ENCODE measurements at places on chromosomes 7 and 10.

DNA sequence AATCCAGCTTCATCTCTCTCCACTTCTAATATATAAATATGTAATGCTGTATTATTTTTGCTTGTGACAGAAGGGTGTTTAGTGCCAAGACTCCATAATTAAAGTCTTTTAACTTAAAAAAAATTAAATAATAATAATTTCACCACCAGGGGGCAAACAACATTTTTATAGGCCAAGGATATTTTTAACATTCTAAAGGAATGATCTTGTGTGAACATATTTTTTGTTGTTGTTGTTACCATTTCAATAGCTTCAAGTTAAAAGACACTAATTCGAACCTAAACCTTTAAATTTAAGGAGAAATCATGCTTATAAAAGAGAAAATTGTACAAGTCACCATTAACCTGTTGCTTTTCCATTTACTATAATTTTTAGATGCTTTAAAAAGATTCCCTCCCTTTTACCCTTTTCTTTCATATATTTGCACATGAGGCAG, 7.5 kb upstream of the DNAJC1 start:
- peak; percentile 13 for DNase-seq

DNA sequence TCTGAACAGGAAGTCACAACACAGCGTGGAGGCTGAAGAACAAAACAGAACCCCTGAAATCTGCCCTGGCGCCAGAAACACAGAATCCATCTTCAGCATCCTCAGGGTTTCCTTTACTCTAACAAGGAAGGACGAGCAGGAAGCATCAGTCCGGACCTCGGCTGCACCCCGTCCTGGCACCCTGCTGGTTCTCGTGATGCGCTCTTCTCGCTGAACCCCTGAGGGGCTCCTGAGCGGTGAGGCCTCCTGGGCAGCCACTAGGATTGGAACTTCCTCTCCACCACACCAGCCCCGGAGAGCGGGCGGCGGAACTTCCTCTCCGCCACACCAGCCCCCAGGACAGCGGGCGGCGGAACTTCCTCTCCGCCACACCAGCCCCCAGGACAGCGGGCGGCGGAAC, 461.9 kb downstream of the PTPRN2 start:
- no peak for DNase-seq

GRCh38 chr10:56715262-56715661, 354.2 kb upstream of the ZWINT start:
- no peak for DNase-seq

DNA sequence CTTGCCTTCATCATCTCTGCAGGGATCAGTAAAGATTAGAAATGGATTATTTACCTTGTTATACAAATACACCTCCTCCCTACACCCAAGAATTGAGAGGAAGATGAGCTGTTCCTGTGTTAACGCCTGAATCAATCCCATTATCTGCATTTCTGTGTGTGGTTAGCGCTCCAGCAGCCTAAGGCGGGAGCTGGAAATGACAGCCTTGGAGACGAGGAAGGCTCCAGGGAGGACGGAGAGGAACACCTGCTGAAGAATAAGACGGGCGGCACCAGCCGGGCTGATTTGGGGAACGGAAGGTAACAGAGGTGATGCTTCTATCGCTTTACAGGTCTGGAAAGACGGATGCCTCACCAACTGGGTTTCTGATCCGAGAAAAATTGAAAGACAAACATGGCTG, 34.2 kb upstream of the DDC start:
- no peak for DNase-seq

- no peak for DNase-seq
These were observed 250.2 kb downstream of the DPP6 start for GRCh38 chr7:154302380-154302779.

- peak; percentile 57 for DNase-seq
These were observed 26.2 kb upstream of the FRMD4A start for GRCh38 chr10:14356921-14357320.

GRCh38 chr7:100044718-100045117, 4.9 kb upstream of the ZSCAN21 start:
- no peak for DNase-seq

GRCh38 chr10:22550732-22551131, 163.6 kb downstream of the PIP4K2A start:
- DNase-seq, result no peak

GRCh38 chr7:39958038-39958437, 8.0 kb downstream of the CDK13 start:
- DNase-seq, result no peak

DNA sequence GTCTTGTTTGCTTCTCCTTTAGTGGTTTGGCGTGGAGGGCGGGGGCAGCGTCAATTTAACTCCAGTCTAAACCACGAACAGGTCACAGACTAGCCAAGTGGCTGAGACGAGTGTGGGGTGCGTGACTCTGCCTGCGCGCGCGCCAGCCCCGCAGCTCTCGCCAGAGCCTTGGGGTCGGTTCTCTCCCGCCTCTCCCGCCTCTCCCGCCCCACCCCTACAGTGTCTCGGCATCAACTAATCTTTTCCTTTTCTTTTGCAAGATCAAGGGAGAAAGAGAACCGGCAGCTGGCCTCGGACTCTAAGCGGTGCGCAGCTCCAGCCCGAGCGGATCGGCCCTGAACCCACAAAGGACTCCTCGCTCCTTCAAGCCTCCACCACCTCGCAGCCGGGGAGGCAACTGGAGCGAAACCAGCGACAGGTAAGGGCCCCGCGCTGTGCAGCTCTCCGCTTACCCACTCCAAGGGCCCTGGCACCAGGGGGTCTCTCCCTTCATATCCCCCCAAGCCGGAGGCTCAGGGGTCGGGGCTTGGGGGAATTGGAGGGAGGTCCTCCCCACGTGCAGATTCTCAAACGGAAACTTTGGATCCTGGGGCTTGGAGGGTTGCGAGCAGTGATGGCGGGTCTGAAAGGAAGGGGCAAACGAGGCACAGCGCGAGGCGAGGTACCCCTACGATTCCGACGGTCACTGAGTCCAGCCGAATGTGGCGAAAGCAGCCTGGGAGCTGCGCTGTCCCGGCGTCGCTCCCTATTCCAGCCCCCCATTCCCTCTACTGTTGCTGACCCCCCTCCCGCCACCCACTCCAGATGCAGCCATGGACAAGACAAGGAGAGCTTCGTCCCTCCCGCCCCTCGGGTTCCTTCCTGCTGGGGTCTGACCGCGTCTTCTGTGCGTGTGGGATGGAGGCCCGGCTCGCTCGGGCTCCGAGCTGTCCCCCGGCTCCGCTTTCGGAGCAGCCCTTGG, 829 bp downstream of the CHRM2 start:
- no peak for DNase-seq

DNA sequence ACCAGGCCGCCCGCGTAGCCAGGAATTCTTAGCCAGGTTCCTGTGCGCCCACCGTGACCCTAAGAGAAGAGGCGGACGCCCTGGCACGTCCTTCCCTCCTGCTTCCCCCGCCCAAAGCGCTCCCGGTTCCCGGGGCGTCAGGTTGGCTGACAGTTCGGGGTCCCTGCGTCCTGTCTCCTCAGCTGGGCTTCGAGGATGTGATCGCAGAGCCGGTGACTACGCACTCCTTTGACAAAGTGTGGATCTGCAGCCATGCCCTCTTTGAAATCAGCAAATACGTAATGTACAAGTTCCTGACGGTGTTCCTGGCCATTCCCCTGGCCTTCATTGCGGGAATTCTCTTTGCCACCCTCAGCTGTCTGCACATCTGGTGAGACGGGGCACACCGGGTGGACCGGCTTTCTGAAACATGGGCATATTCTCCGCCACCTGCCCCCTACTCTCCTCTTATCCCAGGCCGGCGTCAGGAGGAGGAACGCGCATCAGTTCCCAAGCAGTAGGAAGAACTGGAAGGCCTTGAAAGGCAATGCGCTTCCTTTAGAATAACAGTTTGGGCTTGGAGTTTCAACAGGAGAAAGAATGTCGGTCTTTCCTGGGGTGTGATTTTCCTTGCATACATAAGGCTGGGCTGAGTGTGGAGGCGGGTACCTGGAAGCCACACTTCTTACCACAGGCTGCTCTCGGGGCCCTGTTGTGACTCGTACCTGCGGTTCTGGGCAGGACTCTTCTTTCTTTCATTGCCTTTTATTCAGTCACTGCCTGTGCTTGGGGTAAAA, 728 bp downstream of the CAV2 start:
- peak; percentile 93 for DNase-seq

DNA sequence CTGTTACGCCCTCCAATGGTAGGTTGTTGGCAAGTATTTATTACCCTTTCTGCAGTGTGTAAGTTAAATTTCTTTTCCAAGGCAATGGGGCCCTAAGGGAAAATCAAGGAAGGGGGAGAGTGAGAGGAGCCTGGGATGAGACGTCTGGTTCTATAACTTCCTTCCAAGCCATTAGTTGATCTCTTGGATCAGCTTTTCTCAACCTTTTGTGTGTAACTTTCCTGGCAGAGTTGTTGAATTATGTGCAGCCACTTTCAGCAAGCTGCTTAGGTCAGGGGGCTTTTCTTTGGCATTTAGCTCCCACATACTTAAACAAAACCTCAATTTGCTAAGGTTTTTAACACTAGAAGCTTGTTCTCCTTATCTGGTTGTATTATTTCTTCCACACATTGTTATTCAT, 127.1 kb downstream of the NXPH1 start:
- no peak for DNase-seq

GRCh38 chr7:78765943-78766729, 687.3 kb downstream of the MAGI2 start:
- DNase-seq, result no peak

DNA sequence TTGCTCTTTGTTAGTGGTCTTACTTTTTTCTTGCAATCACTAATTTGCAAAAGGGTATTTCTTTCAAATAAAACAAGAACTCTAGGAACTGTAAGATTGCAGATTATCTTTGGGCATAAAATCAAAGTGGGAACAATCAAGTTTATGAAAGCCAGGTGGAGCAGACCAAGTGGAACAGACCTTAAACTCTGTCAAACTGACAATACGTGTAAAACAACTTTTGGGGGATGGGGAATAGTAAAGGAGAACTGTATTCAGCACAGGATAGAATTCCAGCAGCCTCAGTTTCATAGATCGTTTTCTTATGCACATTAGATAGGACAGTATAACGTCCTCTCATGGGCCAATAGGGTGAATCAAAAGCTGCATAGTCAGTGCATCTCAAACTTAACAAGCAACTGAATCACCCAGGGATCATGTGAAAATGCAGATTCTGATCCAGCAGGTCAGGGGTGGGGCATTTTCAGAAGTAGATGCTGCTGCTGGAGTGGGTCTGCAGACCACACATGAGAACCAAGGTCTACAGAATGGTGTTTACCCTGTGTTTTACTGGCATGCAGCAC, 120.7 kb downstream of the PIP4K2A start:
- DNase-seq, result no peak

GRCh38 chr7:119562839-119563238, 710.1 kb upstream of the KCND2 start:
- no peak for DNase-seq

DNA sequence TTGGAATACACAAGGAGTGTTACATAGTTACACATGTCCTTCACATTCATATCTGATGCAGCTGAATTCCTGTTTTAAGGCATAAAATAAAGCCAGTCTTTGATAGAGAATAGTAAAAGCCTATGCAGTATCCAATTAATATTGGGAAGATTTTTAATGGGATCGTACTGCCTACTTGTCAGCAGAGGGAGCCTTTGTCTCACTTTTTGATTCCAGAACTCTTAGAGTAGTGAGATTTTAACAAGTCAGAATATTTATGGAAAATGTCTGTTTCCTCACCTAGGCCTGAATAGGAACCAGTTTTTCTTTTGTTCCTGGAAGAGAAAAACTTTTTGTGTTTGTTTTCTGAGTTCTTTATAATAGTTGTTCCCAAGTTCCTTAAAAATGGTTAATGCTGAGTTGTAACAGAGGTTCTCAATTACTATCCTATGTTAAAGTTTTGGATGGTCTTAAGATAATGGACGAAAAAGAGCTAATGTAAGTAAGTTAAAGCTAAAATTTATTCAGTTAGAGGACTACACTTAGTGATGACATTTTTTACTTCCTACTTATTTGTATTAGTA, 114.0 kb downstream of the BBS9 start:
- peak; percentile 31 for DNase-seq

GRCh38 chr7:20326342-20326741, 4.4 kb upstream of the ITGB8 start:
- DNase-seq, result no peak

DNA sequence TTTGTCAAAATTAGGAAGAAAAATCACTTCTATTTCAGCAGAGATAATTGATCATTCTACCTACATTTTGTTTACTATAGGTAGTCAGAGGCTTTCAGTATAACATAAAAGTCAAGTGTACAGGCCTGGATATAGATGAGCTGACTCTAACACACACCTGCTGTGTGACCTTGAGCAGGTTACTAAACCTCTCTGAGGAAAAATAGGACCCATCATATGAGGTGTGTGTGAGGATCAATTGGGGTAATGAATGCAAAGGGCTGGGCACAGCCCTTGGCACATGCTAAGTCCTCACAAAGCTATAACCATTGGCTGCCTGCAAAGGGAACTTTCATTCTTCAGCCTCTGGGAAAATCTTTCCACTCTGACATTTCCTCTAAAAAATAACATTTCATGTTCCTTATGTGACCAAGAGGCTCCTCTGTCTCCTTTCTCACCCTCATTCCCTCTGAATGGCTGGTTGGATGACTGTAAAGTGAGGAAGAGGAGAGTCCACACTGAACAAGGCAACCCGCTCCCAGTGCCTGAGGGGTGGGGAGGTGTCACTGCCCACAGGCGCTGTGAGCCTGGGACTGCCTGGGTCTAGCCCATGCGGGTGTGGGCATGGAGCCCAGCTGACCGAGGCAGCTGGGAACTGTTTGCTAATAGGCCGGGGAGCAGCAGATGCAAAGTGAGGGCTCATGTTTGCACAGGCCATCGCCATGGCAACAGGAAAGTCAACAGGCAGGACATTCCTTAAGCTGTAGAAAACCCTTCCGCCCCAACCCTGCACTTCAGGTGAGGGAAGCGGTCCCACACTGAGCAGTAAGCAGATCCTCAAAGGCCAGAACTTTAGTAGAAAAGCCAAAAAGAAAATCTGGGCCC, 36.8 kb downstream of the MYOF start:
- DNase-seq, result peak; percentile 98

GRCh38 chr7:70710011-70710480, 421.9 kb upstream of the GALNT17 start:
- DNase-seq, result peak; percentile 63

DNA sequence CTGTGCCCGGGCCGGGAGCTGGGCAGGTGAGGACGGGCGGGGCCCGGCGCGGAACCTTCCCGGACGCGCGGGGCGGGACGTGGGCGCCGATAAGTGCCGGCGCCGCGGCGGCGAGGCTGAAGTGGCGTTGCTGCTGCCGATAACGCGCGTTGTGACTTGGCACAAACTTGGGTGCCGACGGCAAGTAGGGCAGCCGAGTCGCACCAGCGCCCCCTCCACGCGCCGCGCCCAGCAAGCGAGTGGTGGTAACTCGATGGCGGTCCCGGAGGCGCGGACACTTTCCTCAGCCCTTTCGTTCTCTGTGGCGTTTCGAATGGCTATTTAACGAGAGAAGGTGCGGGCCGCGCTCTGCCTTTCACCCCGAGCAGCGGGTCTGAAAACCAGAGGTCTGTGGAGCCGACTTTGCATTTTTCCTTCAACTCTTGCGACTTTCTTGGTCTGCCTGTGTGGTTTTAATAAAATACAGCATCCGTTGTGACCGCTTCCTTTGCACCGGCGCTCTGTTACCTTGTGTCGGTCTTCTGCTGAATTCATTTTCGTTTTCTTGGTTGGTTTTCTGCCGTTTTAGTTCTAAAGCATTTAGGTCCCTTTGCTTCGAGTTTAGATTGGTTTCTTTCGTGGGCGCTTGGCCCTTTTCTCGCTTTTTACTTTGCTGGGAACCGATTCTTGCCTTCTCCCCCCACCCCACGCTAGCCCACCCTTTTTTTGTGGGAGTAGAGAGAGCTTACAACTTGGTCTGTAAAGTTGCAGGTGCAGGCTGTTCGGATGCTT, 701 bp downstream of the STK17A start:
- peak; percentile 43 for DNase-seq

- no peak for DNase-seq
These were observed 9.4 kb downstream of the MPP7 start for GRCh38 chr10:28293236-28294168.

GRCh38 chr7:15525652-15526263, 36.1 kb downstream of the AGMO start:
- no peak for DNase-seq
